ENCODE measurements at places on chromosomes 12 and 14.

DNA sequence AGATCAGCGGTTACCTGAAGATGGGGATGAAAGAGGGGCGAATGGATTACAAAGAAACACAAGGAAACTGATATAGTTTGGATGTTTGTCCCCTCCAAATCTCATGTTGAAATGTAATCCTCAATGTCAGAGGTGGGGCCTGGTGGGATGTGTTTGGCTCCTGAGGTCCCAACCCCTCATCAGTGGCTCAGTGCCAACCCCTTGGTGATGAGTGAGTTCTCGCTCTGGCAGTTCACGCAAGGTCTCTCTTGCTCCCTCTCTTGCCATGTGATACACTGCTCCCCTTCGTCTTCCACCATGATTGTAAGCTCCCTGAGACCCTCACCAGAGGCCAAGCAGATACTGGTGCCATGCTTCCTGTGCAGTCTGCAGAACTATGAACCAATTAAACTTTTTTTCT is 28.0 kb downstream of the ITGA7 start:
- DNase-seq, result no peak

- DNase-seq, result no peak
Observed at GRCh38 chr14:97578982-97579548, 781.9 kb downstream of the VRK1 start.

- no peak for DNase-seq
Observed at GRCh38 chr12:132516095-132517012, 26.4 kb downstream of the FBRSL1 start.

GRCh38 chr14:22185789-22186188 is 403.2 kb downstream of the DAD1 start:
- DNase-seq, result no peak

- DNase-seq, result peak; percentile 97
Observed at GRCh38 chr12:75954041-75954440, 77.5 kb downstream of the PHLDA1 start.

DNA sequence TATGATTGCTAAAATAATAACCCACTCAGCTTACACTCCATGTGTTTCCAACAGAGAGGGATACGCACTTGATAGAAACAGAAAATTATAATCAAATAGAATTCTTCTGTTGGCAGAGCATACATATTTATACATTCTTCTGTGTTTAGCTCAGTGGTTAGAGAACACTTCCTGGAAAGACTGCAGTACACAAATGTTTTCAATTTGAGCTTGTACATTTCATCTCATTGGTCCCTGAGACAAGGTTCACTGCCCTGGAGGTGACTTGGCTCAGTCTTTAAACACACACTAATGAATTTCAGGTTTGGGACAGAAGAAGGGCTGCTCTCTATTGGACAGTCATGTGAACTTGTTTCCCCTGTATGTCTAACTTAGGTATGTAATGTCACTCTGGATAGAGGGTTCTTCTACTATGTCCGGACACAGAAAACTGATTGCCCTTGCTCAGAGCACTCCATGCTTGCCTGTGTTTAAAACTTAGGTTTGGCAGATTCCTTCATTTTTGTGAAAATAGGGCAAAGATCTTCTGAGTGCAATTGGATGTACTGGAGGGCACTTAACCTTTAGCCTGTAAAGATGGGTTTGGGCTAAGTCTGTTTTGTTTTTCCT is 22.9 kb downstream of the PROX2 start:
- peak; percentile 68 for DNase-seq

GRCh38 chr12:83150465-83151189 is 463.9 kb downstream of the TMTC2 start:
- no peak for DNase-seq

DNA sequence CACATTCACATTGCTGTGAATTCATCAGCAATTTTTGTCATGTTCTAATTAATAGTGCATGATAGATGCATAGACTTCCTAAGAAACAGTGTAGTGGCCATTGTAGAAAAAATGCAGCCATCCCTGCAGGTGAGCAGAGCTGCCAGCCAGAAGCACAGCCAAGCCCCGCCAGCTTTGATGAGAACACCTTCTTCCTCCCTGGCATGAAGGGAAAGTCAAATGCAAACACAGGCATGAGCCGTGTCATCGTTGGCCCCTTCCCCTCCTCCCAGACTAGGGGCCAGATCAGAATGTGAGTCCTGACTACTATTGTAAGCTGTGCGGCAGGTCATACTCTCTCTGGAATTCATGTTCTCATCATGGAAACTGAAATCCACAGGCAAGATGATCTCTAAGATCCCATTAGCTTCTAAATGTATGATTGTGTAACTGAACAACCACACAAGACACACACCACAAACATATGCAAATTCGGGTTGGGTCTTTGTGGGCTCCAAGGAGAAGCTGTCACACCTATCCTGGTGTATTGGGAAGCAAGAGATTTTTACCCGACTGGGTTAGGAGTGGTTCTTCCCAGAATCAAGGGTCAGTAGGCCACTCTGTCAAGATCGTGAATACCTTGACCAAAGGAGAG is 2.8 kb upstream of the AQP2 start:
- no peak for DNase-seq

DNA sequence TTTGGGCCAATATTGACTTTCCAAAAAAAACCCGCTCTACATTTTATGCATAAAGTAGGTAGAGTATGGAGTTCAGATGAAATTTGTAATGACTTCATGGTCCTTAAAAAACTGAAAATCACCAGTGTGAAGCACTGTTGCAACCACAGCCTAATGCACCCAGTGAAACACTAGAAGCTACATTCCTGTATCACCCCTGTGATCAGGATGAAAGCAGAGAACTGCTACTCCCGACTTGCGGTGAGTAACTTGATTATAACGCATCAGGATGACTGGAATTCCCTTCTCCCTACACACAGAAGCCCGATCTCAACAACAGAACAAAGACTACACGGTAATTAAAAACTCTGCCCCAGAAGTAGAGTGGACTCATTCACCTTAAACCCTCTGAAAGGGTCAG is 33.8 kb downstream of the SPTB start:
- DNase-seq, result peak; percentile 43

- DNase-seq, result no peak
Observed at GRCh38 chr14:81303258-81303935, 82.6 kb upstream of the GTF2A1 start.

GRCh38 chr12:81079280-81080076 is 1.6 kb downstream of the ACSS3 start:
- no peak for DNase-seq

DNA sequence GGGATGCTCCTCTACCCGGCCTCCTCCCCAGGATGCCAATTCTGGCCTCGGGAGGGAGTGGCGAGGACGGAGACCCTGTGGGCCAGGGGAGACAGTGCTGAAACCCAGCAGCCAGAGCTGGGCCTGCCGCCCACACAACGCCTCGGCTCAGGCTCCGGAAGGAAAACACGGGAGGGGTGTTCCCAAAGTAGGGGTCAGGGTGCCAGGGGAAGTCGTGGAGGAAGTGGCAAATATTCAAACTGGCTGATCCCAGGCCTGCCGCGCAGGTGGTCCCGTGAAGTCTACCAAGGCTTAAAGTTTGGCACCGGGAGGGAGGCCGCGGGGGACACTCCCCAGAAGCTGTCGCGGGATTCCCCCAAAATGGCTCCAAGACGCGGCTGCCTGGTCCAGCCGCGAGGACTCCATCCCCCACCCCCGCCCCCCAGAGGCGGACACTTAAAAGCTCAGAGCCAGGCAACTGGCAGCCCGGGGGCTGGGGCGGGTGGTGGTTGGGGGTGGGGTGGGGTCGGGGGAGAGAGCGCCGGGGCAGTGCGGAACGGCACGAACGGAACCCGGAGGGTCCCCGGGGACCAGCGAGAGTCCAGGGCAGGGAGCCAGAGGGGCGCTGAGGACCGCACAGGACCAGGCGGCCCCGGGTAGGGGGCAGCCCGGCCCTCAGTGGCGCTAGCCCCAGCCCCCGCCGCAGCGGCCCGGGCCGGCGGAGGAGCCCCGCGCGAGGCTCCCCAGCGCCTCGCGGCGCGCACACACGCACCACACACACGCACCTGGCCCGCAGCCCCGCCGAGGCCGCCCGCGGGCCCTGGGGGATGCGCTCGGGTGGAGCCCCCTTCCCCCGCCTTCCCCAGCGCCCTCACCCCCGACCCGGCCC is 20.0 kb downstream of the BEGAIN start:
- no peak for DNase-seq

DNA sequence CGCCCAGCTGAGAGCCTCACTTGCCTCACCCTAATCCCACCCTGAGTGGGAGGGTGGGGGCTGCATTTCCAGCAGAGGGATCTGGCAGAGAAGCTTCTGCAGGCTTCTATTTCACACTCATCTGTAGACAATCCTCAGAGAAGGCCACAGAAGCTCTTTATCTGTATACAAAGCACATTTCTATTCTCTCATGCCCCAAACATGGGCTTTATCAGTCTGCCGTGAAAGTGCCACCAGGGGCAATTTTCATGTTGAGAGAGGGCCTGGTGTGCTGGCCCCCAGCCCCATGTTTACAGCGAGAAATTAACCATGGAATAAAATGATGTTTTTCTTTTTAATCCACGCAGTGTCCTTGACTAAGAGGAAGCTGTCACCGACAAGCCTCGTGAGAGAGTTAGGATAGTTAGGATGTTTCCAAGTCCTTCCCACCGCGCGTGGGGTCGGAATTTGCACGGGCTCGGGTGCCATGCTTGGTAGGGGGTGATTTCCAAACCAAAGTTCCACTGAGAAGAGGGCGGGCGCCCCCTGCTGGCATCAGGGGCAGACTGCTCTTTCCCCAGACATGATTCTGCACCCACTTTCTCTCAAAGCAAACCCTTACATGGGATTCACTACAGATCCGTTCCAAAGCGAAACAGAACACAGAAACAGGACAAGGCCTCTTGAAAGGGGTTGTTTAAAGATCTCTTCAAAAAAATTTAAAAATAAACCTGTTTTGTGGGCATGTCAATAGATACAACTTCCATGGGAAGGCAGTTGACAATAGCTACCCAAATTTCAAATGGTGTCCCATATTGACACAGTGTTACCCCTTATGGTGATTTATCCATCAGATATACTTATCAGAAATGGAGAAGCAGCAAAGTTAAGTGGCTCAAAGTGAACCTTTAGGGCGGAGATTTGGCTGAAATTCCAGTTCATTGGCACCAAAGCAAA is 19.4 kb downstream of the BDKRB1 start:
- peak; percentile 73 for DNase-seq

DNA sequence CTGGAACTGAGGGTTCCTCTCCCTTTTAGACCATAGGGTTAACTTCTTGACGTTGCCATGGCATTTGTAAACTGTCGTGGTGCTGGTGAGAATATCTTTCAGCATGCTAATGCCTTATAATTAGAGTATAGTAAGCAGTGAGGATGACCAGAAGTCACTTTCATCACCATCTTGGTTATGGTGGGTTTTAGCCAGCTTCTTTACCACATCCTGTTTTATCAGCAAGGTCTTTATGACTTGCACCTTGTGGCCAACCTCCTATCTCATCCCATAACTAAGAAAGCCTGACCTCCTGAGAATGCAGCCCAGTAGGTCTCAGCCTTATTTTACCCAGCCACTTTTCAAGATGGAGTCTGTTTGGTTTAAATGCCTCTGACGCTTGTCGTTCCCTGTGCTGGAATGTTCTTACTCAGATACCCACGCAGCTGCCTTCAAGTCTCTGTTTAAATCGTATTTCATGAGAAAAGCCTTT is 44.2 kb downstream of the BBS10 start:
- DNase-seq, result no peak

GRCh38 chr12:19506497-19506896 is 67.2 kb downstream of the AEBP2 start:
- no peak for DNase-seq

DNA sequence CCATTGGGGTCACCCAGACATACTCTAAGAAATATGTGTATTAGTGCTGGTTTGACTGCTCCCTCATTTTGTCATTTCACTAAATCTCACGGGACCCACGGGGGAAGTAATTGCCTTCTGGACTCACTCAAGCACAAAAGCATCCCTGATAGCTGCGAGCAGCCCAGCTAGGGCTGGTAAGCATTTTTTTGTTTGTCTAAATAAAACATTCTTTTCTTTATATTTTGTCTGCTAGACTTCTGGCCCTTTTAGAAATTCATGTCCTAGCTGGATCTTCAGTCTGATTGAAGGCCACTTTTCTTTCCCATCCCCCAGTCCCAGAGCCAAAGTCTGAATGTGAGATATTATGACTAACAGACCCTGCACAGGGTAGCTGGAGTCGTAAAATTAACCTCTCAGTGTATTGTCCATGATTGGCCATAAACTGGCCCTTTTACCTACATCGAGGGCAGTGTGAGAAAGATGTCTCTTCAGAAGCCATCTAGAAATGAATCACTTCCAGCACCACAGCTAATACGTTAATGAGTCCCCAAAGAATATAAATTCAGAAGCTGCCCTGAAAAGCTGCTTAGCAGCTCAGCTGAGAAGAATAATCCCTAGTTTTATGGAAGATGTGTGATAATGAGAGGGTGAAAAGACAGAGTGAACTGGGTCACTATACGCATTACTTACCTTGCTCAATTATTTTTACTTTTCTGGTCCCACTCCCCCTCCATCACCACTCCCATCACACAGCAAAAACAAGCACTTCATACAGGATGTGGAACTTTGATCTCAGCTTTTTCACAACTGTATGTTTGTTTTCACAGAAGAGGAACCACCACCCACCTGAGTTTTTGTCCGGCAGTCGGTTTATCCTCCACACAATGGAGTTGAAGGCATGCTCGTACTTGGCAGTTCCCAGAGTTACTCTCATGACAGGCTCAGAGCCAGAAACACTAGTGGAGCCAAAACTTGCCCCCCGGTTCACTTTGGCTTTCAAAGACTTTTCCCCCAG is 55.6 kb upstream of the GTF2A1 start:
- no peak for DNase-seq

- no peak for DNase-seq
Observed at GRCh38 chr12:27469176-27469736, 22.7 kb downstream of the SMCO2 start.

- DNase-seq, result peak; percentile 100
Observed at GRCh38 chr14:61562321-61563161, 132.8 kb upstream of the HIF1A start.

- no peak for DNase-seq
Observed at GRCh38 chr14:72023128-72024042, 91.2 kb downstream of the RGS6 start.

GRCh38 chr14:78141590-78141989 is 28.6 kb upstream of the NRXN3 start:
- DNase-seq, result no peak

- peak; percentile 83 for DNase-seq
Observed at GRCh38 chr14:71242237-71242748, 335.0 kb downstream of the PCNX1 start.

Data from fibroblast of skin of back (primary cell).